Myocyte (in vitro differentiated cells): ENCODE measurements at places on chromosomes 7 and 10.

- peak; percentile 49 for DNase-seq
Observed at GRCh38 chr10:96370584-96371157, 11.9 kb upstream of the OPALIN start.

DNA sequence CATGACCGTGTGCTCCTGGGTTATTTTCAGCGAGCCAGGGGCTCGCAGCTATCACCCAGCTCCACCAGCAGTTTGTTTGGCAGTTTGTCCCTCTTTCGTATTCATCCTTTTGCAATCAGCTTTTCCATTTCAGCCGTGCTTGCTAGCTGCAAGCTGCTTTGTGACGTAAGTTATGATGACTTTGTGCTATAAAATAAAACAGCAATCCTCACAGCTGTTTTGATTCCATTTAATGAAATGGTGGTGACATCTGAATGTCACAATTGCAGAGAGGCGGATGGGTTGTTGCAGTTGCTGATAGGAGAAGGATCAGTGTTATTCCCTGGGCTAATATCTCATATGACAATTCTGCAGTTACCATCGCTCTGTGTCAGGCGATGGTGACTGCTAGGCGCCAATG is 251.7 kb downstream of the SNX10 start:
- DNase-seq = no peak

DNA sequence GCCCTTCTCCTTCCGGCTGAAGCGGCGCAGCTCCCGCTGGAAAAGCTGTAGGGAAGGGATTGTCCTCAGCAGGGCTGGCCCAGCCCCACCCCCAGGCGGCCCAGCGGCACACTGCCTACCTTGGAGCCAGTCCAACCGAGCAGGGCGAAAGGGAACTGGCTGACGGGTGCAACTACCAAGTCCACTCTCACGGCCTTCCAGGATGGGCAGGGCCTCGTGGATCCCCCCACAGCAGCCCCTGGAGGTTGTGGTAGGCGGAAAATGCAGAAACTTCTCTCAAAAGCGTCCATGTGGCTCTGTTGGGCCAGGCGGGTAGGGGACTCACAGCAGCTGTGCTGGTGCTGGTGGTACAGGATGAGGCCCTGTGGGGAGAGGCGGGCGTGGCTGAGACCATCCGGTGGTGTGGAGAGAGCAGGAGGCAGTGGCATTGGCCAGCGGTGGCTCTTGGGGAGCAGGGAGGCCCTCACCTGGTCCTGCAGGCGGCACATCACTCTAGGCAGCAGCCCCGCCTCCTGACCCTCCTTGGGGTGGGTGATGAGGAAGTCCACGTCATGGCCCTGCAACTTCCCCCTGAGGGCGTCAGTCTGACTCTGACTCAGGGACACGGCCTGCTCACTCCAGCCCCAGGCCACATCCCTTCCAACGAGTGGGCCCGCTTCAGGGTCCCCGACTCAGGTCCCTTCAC is 8.4 kb upstream of the PGAM2 start:
- DNase-seq = peak; percentile 59

- no peak for DNase-seq
Observed at GRCh38 chr10:63416376-63416775, 49.4 kb downstream of the JMJD1C start.

DNA sequence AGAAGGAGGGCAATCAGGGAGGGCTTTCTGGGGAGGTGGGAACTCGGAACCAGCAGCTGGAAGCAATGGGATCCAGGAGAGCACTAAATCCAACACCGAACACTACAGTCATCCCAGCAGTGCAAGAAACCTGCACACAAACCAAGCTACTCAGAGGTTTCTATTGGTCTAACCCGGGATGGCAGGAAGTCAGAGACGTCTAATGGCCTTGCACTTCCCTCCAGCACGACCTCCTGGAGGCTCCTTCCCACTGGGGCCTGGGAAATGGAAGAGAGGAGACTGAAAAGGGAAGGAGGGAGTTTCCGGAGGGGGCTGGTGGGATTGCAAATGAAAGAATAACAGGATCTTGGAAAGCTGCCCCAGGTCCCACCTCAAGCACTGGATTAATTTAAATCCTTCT is 56.3 kb downstream of the TEX36 start:
- DNase-seq = no peak

- DNase-seq = no peak
Observed at GRCh38 chr10:72264536-72264935, 9.2 kb upstream of the DDIT4 start.

GRCh38 chr7:143337216-143337615 is 21.3 kb downstream of the CLCN1 start:
- DNase-seq = no peak

GRCh38 chr7:84111842-84112241 is 82.7 kb downstream of the SEMA3A start:
- no peak for DNase-seq

DNA sequence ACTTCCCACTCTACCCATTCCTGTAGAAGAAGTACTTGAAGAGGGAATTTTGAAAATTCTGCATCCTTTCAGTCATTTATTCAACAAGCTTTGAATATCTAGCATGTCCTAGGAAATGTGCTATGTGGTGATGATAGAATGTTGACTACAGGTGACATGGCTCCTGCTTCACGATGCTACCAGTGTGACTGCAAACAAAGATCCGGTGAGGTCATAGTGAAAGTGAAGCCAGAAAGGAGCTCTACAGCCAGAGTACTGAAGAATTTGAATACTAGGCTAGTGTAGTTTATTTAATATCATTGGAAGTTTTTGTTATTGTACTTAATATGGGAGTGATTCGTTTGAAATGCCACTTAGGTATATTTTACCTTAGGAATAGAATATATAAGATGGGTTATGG is 348.1 kb downstream of the TFEC start:
- no peak for DNase-seq

DNA sequence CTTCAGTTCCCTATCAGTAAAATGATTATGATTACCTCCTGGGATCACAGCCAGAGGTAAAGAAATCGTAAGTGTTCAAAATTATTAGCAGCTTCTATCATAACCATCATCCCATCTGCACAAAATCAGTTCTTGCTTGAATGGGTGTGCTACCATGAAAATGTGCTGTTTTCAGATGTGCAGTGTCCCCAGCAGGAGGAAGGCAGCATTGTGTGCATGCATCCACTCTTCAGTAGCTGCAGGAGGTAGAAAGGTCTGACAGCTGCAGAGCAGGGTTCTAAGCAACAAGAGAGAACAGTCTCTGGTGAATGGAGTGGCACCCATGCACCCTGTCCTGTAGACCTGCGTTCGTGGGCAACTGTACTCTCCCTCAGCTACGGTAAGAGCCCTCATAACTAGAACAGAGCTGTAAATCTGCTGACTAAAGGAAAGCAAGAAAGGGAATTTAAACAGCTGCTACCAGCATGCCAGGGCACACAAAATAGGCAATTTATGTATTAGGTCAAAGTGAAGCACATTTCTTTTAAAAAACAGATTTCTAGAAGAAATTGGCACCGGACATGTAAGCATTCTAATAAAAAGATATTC is 21.2 kb downstream of the VSTM2A start:
- no peak for DNase-seq

DNA sequence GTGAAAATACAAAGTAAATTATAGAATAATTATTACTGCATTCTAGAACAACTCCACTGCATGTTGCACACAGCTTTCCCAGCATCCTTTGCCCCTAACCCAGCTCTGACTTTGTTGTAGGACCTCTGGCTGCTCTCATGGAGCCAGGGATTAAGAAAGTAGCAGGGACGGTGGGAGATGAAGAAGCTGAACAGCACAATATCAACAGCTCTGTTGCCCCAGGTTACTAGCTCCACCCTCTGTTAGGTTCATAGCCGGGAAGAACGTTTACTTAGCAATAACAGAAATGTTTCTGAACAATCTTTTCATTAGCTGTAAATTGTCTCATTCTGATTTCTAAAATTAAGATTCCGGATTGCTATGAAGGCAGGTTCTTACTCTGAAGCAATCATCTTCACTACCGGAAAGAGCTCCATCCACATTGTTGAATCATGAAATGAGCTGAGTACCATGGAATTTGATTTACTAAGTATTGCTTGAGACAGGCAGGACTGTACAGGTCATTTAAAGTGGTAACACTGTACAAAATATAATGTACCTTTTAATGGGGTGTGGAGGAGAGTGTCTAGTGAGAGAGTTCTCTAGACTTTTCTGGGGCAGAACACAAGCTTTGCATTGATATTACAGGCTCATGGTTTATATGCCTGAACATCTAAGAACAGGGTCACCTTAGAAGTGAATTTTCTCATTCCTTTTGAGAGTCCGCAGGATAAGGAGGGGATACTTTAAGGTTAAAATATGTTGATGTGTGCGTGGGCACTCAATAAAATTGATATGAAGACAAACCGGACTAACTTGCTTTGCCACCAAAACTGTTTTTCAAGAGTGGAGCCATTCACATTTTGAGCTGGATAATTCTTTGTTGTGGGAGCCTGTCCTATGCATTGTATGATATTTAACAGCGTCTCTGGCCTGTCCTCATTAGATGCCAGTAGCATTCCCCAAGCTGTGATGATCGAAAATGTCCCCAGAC is 20.8 kb upstream of the RAB18 start:
- DNase-seq = peak; percentile 17

- no peak for DNase-seq
Observed at GRCh38 chr7:104839842-104840241, 174.2 kb upstream of the KMT2E start.

DNA sequence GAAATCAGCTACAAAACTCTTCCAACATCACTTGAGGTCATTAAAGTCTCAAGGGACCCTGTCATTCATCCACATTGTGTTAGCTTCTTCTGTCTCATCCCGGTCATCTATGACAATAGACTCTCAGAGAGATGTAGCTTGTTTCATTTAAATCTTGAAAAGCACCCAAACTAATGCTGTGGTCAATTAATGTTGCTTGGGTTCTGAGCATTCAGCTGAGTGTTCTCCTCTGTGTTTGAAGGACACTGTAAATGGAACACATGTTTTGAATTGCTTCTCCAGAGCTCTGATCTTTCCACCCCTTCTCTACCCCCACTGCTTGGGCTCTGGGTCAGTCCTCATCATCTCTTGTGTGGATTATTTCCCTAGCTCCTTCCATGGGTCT is 19.6 kb upstream of the ADD3 start:
- DNase-seq = no peak

DNA sequence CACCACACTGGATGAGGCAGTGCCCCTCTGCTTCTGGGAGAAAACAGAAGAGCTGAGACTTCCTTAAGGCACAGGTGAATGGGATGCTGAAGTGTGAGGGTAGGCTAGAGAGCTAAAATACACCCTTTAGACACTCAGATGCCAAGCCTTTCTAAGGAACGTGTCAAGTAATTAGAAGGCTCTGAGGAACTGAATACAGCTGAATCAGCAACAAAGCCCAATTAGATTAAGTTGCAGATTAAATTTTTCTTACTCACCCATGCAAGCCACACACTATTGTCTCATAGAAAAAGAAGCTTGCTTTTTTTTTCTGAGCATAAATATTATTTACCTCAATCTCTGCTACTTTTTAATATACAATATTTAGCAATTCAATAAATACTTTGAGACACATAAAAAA is 354.3 kb upstream of the NRG3 start:
- no peak for DNase-seq

GRCh38 chr10:53846809-53847208 is 954.2 kb downstream of the PCDH15 start:
- DNase-seq = no peak

- no peak for DNase-seq
Observed at GRCh38 chr10:69068549-69068948, 19.4 kb upstream of the SRGN start.

GRCh38 chr10:113049881-113050280 is 99.8 kb downstream of the TCF7L2 start:
- DNase-seq = no peak

GRCh38 chr7:1936006-1936310 is 265.9 kb downstream of the ELFN1 start:
- DNase-seq = no peak

- DNase-seq = no peak
Observed at GRCh38 chr10:131743190-131744151, 157.3 kb upstream of the PPP2R2D start.

- no peak for DNase-seq
Observed at GRCh38 chr7:125316466-125316865, 386.8 kb upstream of the POT1 start.
